ENCODE measurements at places on chromosomes 11 and 22.

- DNase-seq, result no peak
Measured at GRCh38 chr11:128480066-128480465, 107.3 kb downstream of the ETS1 start.

DNA sequence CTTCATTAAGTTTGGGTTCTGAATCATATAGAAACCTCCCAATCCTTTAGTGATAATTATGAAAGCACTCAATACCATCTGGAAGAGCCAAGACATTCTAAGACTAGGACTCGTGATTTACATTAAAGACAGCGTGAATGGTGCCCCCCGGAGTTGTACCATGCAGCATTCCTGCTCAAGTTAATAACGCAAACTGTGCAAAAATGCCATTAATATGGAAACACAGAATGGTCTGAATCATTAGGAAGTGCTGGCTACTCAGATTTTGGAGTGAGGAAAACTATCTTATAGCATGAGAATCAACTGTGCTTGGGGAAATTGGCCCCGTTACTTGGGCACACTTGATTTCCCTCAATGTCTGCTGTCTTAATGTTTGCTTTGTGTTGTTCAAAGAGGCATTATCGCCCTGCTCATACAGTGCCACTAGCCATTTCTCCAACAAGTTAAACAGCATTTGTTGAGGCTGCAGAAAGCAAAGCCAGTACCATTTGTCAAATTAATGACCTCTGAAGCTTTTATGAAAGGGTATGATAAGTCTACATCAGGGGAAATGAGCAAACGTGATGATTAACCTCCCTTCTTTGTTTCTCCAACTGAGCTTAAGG, 18.5 kb upstream of the TPH1 start:
- DNase-seq, result no peak

- DNase-seq, result no peak
Measured at GRCh38 chr22:49633010-49633324, 194.7 kb downstream of the BRD1 start.

DNA sequence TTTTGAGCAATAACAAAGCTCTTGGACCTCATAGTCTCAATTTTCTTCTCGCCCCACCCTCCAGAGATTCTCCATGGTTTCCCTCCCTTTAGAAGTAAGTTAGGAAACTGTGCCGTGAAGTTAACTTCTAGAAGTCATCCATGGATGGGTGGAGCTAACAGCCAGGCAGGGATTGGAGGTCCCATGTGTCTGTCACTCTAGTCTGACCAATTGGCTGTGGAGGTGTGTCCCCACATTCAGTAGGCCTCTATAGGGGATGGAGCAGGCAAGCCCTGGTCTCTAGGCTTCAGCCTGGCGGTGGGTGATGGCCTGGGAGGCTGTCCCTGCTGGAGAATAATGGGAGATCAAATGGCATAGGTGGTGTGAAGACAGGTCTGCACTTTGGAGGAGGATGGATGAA, 50.7 kb downstream of the TP53I11 start:
- DNase-seq, result peak; percentile 38

DNA sequence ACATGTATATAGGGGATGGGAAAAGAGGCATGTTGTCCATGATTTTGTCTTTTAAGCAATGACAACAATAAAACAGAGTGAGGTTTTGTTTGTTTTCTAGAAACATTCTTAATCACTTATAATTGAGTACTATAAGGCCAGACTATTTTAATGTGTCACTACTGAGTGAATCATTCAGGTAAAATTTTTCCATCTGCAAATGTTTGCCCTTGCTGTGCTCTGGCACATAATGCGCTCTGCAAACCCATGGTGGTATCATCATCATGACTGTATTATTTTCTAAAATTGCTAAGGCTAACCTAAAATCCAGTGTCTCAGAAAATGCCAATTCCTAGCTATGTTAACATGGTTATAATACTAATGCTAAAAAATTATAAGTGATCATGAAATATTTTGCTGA, 261.2 kb downstream of the CADM1 start:
- no peak for DNase-seq

- no peak for DNase-seq
Measured at GRCh38 chr11:118056806-118057205, 20.1 kb upstream of the TMPRSS4 start.

- DNase-seq, result no peak
Measured at GRCh38 chr11:120401506-120401905, 65.3 kb downstream of the ARHGEF12 start.

GRCh38 chr11:118104491-118104890, 17.7 kb upstream of the SMIM35 start:
- no peak for DNase-seq

DNA sequence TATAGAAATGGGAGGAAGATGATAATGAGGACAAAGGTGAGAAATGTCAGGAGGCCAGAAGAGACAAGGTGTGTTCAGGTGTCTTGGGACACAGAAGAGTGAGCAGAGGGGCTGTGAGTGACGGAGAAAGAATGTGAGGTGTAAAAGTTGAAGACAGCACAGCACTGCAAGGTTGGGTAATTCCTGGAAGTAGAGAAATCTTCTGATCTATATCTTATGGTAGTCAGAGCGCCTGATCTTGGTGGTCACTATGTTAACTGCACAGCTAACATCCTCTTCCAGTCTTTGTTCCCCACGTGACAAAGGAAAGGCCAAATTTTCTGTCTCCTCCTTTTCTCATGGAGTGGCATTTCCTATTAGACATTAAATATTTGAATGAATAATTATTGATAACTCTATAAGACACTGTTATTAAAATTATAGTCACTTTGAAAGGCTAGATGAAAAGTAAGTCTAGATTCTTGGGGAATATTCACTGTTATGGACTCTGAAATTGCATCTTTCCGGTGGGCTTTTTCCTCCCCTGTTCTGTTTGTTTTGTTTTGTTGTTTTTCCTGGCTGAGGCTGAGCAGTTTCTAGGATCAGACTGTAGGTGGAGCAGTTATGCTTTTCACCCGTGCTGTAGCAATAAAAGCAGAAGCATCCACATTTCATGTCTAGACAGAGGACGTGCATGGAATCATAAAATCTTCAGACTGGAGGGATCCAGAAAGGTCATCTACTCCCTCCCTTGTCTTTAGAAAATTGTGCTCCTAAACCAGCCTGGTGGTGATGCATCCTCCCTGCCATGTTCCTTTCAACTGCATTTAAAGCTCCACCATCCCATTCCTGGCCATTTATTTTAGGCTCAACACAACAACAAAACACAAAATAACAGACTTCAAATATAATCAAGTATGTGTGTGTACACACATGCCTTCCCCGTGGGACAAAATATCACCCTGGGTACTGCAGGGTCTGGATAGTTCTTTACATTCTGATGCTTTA, 26.6 kb downstream of the SC5D start:
- DNase-seq, result no peak

- DNase-seq, result no peak
Measured at GRCh38 chr11:73420136-73420535, 43.9 kb downstream of the RELT start.

DNA sequence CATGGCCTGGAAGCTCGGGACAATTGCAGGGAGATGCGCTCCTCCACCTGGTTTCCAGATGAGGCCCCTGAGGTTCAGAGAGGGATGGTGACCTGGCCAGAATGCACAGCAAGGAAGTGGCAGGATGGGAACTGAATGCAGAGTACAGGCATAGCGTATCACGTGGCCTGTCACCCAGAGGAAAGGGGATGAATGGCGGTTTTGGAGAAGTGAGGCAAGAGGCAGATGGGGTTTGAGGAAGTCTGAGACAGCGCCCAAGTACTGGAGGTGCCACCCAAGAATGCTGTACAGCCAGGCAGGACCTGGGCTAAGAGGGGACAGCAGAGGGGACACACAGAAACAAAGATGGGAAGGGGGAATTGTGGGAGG, 4.9 kb downstream of the RAB3IL1 start:
- no peak for DNase-seq

GRCh38 chr11:127656116-127656836, 655.7 kb upstream of the KIRREL3 start:
- no peak for DNase-seq

DNA sequence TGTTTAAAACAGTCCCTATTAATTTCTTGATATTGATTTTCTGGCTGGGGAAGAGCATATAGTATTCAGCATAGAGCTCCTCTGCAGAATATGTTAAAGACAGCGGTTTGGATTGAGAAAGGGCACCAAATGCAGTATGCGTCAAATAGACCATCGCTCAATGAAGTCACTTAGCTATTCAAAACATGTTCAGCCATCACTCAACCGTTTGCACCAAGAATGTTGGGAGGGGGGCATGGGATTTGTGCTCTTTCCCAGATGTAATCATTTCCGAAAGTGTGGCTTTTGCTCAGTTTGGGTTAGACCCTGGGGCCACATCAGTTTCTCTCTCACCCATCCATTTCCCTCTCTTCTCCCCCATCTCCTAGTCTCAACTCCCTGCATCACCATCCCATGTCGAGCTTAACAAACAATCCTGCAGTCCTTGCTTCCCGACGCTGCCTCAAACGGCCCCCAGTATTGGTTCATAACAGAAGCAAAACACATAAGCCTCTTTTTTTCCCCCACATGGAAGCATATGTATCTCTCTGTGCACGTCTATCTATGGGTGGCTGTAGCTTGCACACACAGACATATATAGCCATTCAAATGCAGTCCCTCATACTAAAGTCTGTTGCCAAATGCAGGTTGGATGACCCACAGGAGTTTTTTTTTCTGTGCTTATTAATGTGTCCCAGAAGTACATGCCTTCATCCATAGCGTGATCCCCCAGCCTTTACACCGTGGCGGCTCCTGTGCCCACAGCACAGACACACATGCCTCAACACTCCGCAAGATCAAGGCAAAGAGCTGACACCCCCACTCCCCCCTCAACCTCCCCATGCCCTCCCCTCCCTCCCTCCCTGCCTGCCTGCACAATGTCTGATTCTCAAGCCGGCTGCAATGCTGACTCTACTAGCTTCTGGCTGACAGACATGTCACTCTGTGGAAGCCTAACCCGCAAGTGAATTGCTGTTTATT, 2.6 kb downstream of the CACNG2 start:
- no peak for DNase-seq

Data from GM04503 (cell line).